ENCODE measurements at places on chromosomes 2 and 18.

GRCh38 chr18:58639751-58640427 lies 11.0 kb upstream of the ALPK2 start:
- DNase-seq: no peak

GRCh38 chr2:21330786-21331391 lies 207.1 kb downstream of the TDRD15 start:
- DNase-seq: no peak

DNA sequence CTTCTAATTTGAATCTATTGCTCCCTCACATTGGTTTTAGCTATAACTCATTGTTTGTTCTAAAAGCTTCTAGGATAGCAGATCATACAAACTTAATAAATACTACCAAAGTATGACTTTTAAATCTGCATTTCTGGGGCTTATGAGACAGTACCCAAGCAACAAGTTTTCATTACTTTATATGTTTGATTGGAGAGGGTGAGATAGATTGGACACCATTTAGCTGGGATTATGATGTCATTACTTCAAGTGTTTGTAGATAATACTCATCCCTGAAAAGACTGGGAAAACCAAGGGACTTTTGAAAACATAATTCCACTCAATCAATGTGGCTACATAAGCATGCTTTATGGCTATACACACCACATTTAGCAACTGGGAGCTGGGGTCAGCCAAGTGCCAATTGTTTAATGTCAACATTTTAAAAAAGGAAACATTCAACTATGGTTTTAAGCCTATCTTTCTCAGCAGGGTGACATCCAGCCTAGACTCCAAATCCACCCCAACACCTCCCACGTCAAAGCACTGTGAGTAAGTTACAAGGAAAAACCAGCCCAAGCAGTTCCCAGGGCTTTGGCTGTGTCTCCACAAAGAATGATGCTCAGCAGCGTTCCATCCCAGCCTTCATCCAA lies 119.9 kb downstream of the ETAA1 start:
- no peak for DNase-seq

DNA sequence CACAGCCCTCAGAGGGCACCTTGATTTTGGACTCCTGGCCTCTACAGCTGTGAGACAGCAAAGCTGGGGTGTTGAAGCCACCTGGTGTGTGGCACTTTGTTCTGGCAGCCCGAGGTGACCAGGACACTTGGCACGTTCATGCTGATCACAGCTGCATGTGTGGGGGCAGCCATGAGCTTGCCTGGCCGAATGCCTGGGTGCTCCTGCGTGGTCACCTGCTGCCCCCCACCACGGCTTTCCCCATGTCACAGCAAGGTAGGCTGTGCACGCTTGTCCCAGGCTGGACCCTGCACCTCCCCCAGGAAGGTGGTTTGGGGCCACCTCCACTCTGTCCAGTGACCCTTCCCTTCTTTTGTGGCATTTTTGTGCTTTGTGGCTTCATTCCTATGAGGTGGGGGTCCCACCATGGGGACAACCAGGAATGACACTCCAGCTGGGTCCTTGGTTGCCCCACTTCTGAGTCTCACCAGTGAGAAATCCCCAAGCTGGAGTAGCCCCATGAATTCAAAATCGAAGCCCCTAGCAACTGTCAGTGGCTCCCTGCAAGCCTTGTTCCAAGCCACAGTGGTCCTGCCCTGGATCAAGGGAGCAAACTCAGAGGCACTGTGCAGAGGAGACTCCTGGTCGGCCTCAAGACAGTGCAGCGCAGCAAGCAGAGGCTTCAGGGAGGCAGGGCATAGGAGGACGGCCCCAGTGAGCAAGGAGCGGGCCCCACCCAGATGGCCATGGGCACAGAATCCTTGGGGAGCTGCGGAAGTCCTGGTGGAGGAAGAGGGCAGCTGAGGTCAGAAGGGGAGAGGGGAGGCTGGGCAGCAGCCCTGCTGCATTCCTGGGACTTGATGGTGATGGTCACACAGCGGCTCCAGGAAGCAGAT lies 121.4 kb upstream of the HS6ST1 start:
- DNase-seq: no peak

DNA sequence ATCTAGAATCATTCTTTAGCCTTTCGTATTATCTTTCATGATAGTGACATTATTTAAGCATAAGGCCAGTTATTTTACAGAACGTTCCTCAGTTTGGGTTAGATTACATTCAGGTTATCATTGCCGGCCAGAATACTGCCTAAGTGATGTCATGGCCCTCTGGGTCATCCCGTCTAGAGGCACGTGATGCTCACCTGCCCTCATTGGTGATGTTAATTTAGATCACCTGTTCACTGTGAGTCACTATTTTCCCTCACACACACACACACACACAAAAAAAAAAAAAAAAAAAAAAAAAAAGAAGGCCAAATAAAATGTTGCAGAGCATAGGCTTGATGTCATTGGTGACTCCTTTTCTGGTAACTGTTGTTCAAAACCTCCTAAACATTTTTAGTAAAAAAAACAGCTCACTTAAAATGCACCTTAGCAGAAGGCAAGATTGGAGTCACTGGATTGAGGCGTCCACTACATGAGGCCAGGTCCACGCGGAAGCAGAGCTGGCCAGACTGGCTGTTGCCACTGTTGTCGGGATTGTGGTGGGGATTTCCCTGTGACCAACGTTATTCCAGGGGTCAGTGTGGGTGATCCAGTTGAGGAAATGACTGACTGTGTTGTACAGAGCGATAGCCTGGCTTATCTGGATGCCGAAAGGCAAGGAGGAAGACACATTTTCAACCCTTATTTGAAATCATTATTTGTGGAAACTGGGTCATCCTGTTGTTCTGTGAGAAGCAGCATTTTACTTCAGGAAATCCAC lies 52.1 kb upstream of the CNGA3 start:
- no peak for DNase-seq

- DNase-seq: no peak
Observed at GRCh38 chr18:78519394-78520062, 460.1 kb upstream of the SALL3 start.

- DNase-seq: no peak
Observed at GRCh38 chr2:28647682-28648081, 103.9 kb upstream of the PPP1CB start.

- no peak for DNase-seq
Observed at GRCh38 chr2:237868631-237869342, 9.4 kb downstream of the RAMP1 start.

GRCh38 chr2:155218945-155219344 lies 520.5 kb downstream of the KCNJ3 start:
- no peak for DNase-seq

DNA sequence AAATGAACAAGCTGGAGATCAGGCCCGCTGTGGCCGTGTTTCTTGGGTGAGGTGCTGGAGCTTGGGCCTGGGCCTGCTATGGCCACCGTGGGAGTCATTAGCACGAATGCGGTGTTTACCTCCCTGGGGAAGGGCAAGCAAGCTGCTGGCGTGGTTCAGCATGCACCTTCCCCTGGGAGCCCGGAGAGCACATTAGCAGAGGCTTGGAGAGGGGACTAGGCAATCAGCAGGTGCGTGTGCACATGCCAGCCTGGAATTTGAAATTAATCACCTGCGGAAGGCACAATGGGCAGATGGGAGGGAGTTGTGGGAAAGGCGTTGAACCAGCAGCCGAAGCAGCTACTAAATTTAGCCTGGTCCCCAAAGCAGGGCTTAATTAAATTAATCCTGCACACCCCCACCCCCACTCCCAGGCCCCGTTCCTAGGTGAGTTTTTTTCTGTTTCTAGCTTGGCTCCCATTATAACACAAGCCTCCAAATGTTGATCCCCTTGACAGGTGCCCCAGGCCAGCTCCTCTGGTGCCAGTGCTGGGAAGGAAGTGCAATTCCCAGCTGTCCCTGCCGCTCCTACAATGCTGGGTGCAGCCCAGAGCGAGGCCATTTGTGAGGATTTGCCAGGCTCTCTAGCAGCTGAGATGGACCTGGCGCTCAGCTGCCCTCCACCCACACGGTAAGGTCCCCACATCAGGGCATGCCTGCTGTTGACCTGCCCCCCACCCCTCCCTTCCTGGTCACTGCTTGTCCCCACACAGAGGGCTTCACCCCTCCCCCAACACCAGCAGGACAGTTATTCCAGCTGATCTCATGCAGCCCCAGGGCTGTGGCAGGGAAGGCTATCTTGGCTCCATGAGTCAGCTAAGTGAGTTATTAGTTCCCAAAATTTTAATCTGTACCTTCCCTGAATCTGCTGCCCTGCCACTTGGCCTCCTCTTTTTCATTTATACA lies 115.0 kb downstream of the ZBTB7C start:
- peak; percentile 94 for DNase-seq

GRCh38 chr2:102736110-102736409 lies 25.8 kb upstream of the TMEM182 start:
- DNase-seq: no peak

DNA sequence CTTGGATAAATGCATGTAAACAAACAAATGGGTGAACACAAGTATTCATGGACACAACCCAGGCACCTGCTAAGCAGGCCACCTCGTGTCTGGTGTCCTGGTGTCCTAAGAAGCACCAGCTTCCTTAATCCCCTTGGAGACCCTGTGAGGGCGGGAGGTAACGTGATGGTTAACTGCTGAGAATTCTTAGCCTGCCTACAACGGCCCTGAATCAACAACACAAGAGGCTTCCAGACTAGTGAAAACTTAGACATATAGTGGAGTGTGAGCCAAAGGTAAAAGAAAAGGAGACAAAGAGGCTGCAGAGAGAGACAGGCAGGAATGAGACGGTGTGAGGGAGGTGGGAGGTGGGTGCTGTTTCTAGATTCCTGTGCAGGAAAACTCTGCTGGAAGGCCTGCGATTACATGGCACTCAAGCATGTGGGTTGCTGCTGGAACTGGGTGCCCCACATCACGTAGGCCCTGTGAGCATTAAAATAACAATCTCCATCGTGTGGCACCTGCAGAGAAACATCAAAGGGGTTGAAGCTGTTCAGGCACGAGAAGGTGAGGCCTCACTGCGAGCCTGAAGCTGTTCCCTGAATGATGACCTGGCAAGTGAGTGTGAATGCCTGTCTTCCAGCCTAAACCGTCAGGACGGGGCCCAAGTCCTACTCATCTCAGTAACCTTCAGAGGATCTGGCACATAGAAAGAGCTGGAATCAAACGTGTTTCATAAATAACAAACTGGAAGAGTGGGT lies 64.2 kb downstream of the RPL37A start:
- no peak for DNase-seq

DNA sequence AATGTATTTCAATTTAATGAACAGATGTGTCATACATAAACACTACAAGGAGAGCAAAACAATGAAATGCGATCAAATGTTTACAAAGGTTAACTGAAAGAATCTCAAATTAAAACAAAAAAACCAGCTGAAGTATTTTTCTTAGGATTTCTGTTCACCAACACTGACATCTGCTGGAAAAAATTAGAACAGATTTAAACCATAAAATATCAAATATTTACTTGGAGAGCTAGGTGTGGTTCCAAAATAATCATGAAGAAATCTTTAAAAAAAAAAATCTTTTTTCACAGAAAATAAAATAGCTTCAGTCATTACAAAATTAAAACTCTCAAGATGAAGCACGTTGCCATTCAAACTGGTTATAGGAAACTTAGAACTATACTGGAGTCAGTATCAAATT lies 13.8 kb downstream of the MMADHC start:
- no peak for DNase-seq

GRCh38 chr2:185644828-185645227 lies 93.8 kb upstream of the FSIP2 start:
- no peak for DNase-seq

DNA sequence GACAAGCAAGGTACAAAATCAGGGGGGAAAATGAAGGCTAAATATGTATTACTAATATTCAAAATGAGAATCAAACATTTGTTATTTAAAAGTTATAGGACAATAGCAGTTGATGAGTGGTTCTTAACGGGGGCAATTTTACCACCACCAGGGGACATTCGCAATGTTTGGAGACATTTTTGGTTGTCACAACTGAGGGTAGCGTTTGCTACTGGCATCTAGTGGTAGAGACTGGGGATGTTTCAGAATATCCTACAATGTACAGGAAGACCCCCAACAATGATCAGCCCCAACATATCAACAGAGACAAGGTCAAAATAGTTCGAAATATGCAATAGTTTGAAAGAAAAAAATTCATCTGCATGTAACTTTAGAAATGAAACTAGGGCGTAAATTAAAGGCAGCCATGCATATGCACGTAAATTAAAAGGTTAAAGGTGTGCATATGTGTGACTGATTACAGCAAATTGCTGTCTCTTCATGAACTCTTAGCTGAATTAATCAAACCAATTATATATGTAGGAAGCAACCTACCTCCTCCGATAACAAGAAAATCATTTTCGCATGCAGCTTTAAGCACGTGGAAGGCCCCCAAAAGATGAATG lies 61.2 kb upstream of the CUL3 start:
- DNase-seq: no peak

GRCh38 chr2:26412091-26412673 lies 10.5 kb downstream of the DRC1 start:
- no peak for DNase-seq

DNA sequence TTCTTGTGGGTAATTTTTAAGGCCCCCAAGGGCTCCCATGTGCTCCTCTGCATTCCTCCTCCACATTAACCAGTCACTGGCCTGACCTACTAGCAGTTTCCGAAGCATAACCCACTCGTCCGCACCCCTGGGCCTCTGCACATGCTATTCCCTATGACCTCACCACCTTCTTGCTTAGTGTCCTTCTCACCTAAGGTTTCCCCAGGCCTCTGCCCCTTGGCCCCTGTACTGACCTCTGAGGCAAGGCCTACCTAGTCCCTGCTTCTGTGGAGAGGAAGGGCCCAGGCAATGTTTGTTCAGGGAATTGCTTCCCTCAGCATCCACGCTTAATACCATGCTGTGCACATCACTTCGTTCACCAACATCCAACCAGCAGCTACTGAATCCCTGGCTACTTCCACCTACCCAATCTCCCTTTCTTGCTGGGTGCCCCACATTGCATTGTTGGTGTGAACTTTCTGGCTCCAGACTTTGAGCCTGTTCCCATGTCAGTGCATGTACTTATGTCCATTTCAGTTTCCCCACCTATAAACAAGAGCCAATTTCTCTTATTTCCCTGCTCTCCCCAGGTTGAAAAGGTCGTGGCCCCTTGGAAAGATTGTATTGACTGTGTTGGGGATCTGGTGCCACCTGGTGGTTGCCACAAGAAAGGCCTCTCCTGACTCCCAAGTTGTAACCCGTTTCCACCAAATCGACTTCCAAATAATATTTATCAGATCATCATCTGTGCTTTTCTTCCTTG lies 19.2 kb upstream of the TMEM177 start:
- DNase-seq: no peak

GRCh38 chr2:214077727-214078126 lies 333.1 kb upstream of the VWC2L start:
- DNase-seq: no peak

- DNase-seq: no peak
Observed at GRCh38 chr2:149185942-149186490, 144.4 kb upstream of the LYPD6 start.
